ENCODE measurements at places on chromosomes 5 and 9.

- no peak for DNase-seq
These were observed 236.9 kb downstream of the GLIS3 start for GRCh38 chr9:4062966-4063365.

- no peak for DNase-seq
These were observed 223.1 kb upstream of the NFIL3 start for GRCh38 chr9:91646702-91647101.

DNA sequence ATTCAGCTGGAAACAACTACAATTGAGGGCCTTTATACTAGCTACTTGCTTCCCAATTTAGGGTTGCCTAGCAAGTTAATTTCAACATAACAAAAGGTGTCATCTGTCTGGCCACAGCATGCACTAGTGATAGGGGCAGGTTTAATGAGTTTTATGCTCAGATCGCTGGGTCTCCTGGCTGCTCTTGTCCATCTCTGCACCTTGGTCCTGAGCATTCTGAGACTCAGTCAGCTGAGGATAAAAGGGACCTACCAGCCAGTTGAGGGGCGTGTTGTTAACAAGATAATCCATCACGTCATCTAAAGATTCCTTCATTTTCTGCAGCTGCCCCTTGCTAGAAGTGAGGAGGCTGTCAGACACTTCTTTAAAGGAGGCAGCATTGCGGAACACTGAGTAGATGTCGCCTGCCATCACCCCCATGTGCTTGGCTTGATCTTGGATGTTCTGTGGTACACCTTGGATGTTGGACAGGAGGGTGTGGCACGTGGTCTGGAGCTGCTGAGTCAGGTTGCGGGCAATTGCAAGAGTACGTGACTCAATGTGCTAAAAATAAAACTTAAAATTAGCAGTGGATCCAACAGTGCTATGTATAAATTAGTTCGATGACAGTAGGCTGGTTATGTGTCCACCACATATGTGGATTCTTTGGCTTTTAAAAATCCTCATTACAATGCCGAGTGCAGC lies 11.0 kb downstream of the PLIN2 start:
- no peak for DNase-seq

DNA sequence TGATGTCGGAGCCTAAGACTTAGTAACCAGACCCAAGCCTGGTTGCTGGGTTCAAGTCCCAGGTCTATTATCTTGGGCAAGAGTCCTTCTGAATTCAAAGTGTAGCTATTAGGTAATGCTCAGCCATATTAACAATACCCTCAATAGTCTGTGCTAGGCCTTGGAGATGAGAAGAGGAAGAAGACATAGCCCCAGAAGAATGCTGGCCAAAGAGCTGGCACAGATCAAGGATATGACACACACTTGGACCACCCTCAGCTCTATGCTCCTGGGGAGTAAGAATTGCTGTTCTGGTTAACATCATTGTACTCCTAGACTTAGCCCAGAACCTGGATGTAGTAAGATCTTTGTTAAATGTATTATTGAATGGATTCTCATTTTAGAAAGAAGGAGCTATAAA lies 426.7 kb downstream of the CDK5RAP2 start:
- DNase-seq = no peak

DNA sequence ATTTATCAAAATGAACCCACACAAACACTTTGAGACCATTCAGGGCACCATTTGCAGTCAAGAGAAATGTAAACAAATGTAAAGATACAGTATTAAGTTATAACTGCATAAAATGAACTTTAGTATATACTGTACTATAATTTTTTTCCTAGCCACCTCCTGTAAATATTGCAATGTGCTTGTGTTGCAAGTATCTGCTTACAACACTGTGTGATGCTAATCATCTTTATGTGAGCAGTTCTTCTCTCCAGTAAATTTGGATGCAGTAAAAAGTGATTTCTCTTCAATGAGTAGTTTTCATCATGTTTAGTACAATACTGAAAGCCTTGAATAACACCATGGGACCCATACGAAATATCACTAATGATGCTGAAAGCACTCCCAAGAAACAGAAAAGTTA lies 9.4 kb downstream of the G3BP1 start:
- DNase-seq = no peak

GRCh38 chr5:113331209-113331551 lies 103.6 kb downstream of the TSSK1B start:
- DNase-seq = no peak

GRCh38 chr9:116516456-116516855 lies 170.6 kb upstream of the TRIM32 start:
- DNase-seq = no peak

DNA sequence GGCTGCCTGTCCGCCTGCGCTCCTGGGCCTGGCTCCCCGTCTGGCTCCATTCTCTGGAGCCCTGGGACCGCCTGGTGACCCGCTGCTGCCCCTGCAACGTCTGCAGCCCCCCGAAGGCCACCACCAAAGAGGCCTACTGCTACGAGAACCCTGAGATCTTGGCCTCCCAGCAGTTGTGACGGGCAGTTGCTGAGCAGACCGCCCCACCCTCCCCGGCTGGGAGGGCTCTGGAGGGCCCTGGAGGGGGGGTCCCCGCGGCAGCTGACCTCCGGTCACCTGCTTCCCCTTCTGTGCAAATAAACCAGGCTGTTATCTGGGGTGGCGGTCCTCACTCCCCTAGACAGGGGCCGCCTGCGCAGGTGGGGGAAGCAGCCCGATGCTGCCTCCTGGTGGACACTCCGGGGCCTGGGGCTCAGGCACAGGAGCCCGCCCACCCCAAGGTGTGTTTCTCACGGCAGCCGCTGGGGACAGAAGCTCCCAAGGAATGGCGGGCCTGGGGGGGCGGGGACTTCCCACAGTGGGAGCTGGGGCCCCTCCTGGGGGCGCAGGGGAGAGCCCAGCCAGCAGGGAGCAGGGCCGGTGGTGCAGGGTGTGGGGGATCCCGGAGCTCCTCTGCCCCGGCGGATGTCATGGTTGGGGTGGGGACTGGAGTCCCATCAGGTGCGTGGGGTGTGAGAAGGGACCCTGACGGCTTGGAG lies 4.7 kb upstream of the TUBB4B start:
- peak; percentile 79 for DNase-seq

GRCh38 chr5:91535499-91535898 lies 152.4 kb upstream of the ARRDC3 start:
- DNase-seq = no peak

DNA sequence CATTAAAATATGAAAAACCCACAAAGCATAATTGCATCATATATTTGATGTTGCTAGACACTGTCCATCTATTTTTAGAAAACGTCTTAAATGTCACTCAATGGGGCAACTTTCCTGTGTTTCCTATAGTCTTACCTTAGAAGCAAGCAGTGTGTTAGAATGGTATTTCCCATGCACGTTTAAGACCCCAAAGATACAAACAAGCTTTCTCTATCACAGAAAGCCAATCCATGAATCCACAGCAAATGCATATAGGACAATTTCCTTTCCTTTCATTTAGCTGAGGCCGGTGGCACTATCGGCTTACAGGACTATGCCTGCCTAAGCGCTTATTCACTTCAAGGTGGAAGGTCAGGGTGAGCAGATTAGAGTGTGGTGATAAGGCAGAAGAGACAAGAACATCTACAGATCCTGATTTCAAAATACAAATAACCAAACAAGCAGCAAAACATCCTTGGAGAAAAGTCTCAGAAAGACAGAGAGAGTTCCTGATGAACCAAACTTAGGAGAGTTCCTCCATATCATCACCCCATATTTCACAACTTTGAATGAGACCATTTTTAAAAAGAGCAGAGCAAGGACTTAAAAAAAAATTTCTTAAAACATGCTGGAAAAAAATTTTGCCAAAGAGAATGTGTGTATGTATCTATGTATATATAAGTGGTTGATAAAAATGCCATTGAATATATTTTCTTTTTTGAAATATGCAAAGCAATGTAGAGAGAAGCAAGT lies 57.2 kb downstream of the MEF2C start:
- no peak for DNase-seq

DNA sequence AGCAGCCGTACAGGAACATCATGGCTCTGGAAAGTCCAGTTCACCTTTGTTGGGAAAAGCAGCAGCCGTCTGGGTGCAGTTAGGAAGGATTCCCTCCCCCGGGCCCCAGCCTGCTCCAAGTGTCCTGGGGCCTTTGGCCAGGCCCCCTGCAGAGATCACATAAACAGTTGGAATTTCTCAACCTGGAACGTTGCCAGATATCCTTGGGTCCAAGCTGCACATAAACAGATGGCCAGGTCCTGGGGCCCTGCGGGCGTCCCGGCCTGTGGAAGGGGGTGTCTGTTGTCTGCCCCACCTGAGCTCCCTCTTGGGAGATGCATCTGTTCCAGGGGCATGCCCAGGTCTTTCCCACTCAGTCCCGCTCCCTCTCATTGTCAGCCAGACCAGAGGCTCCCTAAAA lies 92.7 kb downstream of the COL5A1 start:
- DNase-seq = no peak

GRCh38 chr9:89899573-89899972 lies 294.8 kb downstream of the GADD45G start:
- DNase-seq = no peak

DNA sequence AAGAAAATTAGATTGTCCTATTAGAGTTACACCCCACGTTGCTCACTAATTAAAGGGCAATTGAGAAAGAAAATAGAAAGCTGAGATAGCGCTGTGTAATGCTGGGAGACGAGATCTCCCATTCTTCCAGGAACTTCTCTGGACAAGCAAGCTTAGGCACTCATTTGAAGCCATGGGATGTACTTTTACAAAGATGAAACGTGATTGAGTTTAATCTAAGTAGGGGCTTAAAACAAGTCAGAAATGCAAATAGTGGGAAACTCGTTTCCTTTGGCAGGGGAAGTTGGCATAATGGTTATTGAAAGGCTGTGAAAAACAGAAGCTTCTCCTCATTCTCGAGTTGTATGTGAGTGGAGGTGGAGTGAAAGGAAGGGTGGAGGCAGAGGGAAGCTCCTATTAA lies 3.7 kb downstream of the PRDM6 start:
- no peak for DNase-seq

- DNase-seq = no peak
These were observed 810.2 kb upstream of the NUDT12 start for GRCh38 chr5:104372796-104373195.

DNA sequence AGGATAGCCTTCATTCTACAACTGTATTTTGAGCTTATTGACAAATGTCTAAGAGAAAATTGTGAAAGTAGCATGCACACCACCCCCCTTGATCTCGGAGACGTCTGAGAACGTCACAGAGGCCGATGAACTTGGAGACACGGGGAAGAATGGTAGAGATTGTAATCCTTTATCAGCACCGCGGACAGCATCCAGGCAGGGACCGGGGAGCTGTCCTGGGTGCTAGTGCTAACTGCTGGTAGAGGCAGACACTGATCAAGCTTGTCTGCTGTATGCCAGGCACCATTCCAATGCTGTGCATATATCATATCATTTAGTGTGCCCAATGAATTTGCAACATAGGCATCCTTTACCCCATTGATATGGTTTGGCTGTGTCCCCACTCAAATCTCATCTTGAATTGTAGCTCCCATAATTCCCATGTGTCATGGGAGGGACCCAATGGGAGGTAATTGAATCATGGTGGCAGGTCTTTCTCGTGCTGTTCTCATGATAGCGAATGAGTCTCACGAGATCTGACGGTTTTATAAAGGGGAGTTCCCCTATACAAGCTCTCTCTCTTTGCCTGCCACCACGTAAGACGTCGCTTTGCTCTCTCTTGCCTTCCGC lies 98.8 kb downstream of the LHX2 start:
- DNase-seq = no peak

- no peak for DNase-seq
These were observed 276.6 kb upstream of the IRX2 start for GRCh38 chr5:3027866-3028635.

GRCh38 chr5:171705830-171706468 lies 79.7 kb upstream of the SMIM23 start:
- no peak for DNase-seq

DNA sequence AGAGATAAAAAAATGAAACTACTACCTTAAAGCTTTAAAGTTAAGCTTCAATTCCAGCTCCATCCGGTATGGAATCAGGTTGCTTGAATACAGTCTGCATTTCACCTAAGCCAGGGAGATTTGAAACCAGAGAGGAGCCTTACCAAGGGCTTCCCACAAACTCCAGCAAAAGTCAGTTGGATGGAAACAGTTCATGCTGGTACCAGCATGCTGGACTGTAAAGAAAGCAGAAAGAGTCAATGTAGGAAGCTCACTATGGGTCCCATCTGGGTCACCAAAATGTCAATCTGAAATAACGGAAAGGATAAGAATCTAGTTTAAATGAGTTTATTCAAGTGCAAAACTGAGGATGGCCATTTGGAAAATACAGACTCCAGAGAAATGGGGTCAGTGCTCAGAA lies 65.3 kb downstream of the CDO1 start:
- no peak for DNase-seq

DNA sequence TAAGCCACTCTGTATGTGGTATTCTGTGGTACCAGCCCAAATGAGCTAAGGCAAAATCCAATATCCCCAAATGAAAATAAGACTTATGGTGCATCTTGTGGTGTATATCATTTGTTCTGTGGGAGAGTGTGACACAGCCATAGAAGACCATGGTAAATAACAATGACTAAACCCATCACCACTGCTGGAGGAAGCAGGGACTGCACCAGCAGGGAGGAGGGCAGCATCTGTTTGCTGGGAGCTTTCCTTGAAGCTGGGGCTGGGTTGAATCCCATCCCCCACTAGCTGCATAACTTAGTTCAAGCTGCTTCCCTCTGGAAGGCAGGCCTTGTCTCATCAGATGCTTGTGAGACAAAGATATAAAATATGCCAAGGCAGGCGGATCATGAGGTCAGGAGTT lies 14.2 kb downstream of the GADD45G start:
- DNase-seq = no peak

DNA sequence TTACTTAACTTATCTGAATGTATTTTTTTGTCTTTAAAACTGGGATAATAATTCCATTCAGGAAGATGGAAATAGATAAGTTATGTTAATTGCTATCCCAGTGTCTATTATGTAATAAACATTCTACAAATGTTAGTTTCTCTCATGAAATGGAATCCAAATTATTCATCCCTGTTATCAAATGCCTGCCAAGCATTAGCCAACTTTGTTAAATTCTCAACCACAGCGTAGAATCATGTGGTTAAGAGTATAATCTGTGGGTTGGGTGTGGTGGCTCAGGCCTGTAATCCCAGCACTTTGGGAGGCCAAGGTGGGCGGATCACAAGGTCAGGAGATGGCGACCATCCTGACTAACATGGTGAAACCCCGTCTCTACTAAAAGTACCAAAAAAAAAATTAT lies 912.9 kb upstream of the SEMA6A start:
- no peak for DNase-seq

DNA sequence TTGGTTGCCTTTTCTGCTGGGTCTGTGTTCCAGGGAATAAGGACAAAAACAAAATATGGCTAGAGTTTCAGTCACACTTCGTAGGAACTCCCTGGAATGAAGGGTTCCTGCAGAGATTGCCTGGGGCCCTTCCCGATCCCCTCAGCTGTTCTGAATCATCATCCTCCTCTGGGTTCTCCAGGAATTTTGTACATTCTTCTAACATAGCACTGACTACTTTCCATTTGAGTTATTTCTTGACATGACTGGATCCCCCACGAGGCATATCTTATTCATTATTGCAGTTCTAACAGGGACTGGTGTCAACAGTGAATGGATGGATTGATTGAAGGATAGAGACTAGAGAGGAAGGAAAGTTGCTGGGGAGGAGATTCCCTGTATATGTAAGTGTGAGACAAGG lies 49.2 kb upstream of the TNC start:
- DNase-seq = no peak

- DNase-seq = no peak
These were observed 280.0 kb upstream of the ANKRD55 start for GRCh38 chr5:56513141-56513540.
